ENCODE measurements at places on chromosomes 2 and 18.

DNA sequence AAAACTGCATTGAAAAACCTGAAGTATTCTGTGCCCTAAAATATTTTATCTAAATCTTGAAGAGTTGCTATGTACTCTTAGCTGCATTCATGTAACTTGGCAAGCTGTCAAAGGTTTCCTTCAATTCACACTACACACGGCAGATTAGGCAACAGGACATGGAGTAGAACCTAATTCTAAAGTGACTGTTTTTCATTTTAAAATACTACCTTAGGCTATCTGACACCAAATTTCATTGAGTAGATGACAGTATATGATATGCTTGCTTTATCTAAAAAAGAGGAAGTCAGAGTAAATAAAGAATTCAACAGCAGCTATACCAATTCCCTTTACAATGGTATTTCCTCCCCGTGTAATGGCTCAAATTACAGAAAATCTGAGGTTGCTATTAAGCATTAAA lies 45.4 kb downstream of the EXOC6B start:
- DNase-seq = no peak

- DNase-seq = no peak
These were observed 403.1 kb upstream of the TRIB2 start for GRCh38 chr2:12313445-12314126.

- no peak for DNase-seq
These were observed 205.2 kb upstream of the CXCR4 start for GRCh38 chr2:136323195-136323594.

- no peak for DNase-seq
These were observed 1345.8 kb upstream of the LRRTM1 start for GRCh38 chr2:81650048-81650971.

DNA sequence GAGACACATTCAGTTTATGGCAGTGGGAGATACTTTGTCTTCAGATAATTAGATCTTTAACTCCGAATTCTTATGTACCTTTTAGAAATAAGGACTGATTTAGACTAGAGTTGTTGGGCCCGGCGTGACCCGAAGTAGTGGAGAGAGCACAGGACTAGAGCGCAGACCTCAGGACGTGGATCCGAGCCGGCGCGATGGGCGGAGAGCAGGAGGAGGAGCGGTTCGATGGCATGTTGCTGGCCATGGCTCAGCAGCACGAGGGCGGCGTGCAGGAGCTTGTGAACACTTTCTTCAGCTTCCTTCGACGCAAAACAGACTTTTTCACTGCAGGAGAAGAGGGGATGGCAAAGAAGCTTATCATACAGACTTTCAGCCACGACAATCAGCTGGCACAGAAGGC lies 54.5 kb downstream of the FMNL2 start:
- no peak for DNase-seq

DNA sequence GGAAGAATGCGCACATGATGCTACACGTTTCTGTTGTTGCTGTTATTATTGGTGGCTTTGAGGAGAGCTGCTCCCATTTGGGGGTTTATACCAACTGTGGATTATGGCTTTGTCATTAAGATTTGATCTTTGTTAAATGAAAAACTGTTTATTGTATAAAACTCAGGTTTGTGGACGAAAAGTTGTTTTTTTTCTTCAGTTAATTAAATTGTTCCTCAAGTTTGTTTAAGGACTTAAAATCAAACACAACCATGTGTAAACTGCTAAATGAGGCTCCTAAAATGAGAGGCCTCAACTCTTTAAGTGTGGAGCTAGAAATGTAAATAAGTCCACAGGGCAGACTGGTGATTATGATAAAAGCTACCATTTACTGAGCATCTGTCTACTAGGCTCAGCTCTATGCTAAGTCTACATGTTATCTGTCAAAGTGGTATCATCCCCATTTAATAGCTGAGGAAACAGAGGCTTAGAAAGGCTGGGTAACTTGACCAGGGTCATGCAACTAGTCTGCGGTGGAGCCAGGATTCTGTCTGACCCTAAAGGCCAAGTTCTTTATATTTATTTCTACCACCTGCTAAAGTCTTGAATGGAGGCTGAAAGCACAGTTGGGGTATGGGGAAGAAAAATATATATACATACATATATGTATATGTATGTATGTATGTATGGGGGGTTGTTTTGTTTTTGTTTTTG lies 4.1 kb downstream of the MYCN start:
- DNase-seq = no peak

DNA sequence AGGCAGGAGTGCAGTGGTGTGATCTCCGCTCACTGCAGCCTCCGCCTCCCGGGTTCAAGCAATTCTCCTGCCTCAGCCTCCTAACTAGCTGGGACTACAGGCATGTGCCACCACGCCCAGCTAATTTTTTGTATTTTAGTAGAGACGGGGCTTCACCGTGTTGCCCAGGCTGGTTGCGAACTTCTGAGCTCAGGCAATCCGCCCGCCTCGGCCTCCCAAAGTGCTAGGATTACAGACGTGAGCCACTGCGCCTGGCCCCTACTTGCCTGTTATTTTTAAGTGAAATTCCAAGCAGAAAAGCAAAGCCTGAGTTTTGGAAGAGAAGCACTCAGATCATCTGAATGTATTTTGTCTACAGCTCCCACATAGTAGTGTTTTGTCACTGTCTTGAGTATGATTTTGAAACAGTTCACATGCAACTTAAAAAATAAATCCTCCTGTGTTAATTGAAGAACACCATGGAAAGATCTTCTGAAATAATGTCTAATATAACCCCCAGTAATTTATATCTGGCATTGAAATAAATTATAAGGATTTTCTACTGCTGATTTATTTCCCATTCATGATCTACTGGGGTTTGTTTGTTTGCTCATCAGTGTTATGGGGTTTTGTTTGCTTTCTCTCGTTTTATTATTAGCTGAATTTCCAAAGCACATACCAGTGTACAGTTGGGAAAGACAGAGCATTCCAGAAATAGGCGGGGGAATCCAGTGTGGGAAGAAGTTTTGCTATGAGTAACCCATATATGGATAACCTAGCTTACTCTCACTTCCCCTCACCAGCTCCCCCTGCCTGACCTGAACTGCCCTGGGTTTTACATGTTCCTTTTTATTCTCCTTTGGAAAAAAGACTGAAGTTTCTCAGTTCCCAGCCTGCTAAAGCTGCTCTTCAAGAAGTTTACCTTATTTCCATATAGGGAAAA lies 80.1 kb upstream of the MAP3K20 start:
- DNase-seq = no peak

- no peak for DNase-seq
These were observed 480.8 kb downstream of the TMX3 start for GRCh38 chr18:68234131-68234530.

GRCh38 chr18:76394780-76395476 lies 100.1 kb downstream of the ZNF516 start:
- DNase-seq = no peak

DNA sequence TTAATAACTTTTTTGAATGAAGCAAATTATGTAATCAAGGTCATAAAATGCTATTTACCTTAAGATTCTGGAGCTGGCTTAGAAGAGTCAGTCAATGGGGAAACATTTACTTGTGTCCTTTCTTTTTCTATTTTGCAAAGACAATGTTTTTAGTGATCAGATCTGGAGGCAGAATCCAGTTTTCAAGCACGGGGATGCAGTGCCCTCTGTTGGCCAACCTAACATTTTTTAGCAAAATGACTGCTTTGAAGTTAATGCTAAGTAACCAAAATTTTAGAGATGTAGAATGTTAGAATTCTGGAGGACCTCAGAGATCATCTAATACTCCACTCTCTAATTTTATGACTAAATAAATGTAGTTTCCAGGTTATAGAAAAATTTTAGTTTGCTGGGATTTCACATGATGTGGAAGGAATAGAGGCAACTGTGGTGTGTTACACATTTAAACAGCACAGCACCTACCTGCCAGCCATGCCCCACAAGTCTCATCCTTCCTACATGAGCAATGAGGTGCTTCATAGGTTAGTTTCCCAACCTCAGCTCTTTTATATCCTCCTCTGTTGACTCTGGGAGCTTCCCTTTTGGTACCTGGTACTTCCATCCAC lies 23.6 kb upstream of the SLC9A4 start:
- peak; percentile 3 for DNase-seq

Data from GOT3 (cell line).